ENCODE measurements at places on chromosomes 16 and 17. TPM values are rescaled to one million over a fixed set of nuclear protein-coding genes. Genes with fewer than 3 reads are reported as not detected.

DNA sequence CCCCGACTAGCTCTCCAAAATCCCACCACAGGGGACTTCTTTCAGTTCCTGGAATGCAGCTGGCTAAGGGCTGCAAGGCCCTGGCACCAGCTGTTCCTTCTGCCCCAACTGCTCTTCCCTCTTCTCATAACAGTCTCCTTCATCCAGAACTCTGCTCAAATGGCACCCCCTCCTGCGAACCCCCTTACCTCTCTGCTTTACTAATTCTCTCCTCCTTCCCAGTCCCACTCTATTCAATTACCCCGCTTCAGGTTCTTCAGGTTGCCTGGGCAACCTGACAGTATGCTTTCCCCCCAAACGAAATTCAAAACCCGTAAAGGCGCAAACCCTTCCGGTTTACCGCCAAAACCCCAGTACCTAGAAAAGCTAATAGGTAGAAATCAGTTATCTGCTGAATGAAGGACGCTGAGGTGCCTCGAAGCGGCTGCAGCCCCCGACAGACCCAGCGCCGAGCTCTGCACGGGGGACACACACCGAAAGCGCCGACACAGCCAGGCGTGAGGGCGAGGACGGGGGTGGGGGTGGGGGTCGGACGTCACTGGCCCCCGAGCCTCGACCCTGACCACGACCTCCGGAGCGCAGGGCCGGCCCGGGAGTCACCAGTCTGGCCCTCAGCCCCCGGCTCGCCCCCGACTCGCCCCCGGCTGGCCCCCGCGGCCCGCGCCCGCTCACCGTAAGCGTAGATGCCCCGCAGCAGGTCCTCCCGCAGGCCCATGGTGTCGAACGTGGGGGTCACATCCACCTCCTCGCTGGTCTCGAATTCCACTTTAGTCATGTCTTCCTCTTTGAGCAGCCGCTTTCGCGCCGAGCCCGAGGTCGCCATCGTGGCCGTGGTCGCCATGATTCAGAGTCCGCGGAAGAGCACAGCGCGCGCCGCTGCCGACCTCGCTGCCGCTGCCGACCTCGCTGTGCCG, 550 bp downstream of the EIF4A3 start:
- no peak for DNase-seq
- H3K4me1 ChIP-seq, result peaks cover 13% of the 10 kb centered on the region
- no peaks in the 10 kb centered on the region for H3K27me3 ChIP-seq
- peak overlapping the region; percentile 95 for H3K4me3 ChIP-seq

The SLC12A3 gene
- not detected for total RNA-seq

DNA sequence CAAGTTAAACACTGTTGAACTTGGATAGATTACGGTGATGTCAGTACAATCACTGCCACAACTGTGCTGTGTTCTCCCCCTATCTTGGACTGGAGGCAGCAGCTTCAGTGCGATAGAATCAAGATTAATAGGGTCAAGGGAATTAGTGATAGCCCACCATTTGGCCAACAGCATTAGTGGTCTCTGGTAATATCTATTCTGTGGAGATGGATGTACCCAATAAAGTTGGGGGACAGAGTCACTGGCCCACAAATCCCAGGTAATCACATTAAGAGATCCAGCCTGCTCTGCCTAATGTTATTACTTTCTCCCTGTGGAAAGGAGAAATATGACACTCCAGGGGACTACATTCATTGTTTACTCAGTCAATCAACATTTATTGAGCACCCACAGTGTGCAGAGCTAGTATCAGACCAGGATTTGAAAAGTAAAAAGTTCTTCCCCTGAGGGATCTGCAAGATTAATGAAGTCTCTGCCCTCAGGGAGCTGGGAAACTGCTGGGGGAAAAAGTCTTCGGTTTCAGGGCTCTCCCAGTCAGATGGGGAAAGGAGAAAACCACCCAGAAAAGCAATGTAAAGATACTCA, 23.6 kb upstream of the ATP5MC1 start:
- H3K27ac ChIP-seq, result no peak overlapping the region
- no peak overlapping the region for H3K4me3 ChIP-seq
- H3K4me1 ChIP-seq, result no peaks in the 10 kb centered on the region
- no peak for DNase-seq
- H3K27me3 ChIP-seq, result no peaks in the 10 kb centered on the region
- H3K36me3 ChIP-seq, result no peaks in the 10 kb centered on the region

GRCh38 chr17:6780886-6781285, 4.9 kb downstream of the FBXO39 start:
- H3K36me3 ChIP-seq, result no peaks in the 10 kb centered on the region
- H3K27me3 ChIP-seq, result peaks cover 11% of the 10 kb centered on the region
- no peaks in the 10 kb centered on the region for H3K4me1 ChIP-seq
- H3K27ac ChIP-seq, result no peak overlapping the region

Measured in H1 (cell line).